ENCODE measurements at places on chromosomes 16 and 17.

GRCh38 chr16:87854907-87855683, 14.2 kb downstream of the SLC7A5 start:
- DNase-seq = no peak

GRCh38 chr17:38797828-38798227, 1.5 kb downstream of the PIP4K2B start:
- no peak for DNase-seq

- no peak for DNase-seq
Measured at GRCh38 chr17:51200295-51200694, 34.1 kb downstream of the NME2 start.

DNA sequence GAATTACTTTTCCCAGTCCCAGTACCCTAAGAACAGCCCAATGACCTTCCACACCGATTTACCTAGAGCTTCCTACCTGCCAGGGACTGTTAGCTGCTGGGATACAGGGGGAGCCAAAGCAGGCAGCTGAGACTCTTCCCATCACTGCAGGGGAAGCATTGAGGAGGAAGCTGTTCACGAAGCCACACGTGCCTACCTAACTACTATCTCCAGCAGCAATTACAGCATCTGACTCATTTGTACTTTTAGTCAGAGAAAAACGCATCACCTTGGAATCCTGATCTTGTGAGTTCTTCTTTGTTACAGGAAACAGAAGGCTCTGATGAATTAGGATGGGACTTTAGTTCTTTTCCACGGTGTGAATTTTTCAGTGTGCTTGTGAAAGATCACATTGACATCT, 113.7 kb upstream of the DHX40 start:
- DNase-seq = no peak

DNA sequence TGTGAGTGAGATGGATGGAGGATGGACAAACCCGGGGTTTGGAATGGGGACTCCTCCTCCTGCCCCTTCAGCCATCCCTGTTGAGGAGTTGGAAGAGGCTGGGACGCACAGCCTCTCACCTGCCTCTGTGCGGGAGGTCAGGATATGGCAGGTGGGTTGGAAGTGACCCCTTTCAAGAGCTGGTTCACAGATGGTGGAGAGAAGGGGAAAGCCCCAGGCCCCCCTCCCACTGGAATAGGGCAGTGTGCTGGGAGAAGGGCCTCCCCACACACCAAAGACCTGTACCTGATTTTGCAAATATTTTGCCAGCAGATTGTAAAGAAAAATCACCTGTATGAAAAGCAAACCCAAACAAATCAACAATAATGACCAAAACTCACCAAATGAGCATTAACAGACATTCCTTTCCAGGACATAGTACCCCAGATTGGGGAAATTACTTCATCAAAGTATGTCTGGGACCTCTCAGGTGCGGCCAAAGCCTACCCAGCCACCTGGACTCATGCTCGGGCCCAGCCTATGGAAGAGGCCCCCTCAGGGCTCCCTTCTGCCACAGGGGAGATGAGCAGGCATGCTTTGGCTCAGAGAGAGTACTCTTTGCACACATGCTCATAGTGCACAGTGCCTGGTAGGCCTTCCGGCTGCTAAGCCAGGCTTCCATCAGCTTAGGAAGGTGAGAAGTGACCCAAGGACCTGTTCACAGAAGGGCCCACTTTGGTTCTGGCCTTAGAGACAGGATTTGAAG, 7.8 kb downstream of the SLC47A2 start:
- no peak for DNase-seq

DNA sequence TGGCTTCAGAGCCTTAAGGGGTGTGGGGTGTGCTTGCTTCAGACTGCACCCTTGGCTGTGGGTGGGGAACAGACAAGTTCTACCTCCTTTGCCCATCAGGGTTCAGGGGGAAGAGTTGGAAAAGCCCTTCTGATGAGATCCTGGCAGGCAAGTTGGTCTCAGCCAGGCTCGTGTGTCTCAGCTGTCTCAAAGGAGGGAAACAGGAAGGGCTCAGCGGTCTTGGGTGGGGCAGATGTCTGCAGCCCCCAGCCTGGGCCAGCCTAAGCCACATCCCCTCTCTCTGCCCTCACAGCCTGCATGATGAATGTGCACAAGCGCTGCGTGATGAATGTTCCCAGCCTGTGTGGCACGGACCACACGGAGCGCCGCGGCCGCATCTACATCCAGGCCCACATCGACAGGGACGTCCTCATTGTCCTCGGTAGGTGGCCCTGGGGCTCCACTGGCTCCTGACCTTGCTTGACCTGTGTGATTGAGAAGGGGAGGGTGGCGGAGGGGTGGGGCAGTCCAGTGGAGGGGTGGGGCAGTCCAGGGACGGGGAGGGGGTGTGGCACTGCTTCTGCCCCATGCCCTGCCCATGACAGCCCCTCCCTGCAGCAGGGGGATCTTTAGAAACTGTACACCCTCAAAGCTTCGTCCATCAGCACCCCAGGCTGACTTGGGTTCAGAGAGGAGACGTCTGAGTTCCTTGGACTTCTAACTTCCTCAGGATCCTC, 199.5 kb downstream of the PRKCB start:
- DNase-seq = no peak

GRCh38 chr16:48277158-48277557, 29.8 kb upstream of the ABCC11 start:
- DNase-seq = no peak

GRCh38 chr17:67124450-67125148, 80.2 kb downstream of the CACNG1 start:
- no peak for DNase-seq

- no peak for DNase-seq
Measured at GRCh38 chr17:33258296-33258695, 34.8 kb downstream of the ASIC2 start.

DNA sequence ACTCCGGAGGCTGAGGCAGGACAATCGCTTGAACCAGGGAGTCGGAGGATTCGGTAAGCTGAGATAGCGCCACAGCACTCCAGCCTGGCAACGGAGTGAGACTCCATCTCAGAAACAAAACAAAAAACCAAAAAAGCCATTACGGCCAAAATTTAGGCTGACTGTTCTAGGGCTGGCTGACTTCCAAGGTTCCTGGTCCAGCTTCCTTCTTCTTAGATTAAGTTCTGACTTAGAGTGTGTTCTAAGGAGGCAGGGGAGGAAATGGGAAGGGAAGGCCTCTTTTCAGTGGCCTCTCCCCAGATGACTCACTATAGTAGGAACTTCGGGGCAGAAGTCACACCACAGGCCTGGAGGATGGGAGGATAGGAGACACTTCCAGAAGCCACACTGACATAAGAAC, 27.7 kb upstream of the CLEC18B start:
- no peak for DNase-seq

DNA sequence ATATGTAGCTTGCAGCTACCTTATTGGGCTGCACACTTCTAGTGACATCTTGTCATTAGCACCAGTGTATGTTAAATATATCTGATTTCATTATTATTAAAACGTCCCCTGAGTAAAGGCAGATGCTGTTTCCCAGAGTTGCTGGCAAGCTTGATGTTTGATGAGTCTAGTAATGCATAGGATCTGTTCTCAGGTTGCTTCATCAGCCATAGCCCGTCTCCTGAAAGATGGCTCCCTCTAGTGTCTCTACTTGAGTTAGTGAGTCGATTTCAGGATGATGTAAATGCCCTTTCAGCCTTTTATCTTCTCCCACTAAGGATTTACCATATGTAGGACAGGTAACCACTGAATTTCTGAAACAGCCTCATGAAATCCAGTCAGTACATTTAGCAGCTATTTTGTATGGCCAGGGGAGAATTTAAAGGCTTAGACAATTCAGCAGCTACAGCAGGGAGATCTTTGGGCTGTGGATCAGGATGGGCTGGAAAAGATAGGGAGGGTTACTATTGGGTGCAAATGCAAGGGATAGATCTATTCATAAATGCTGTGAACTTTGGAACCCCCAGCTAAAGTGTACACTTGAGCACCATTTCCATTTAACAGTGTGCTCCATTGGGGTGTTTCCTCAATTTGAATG, 376.3 kb downstream of the CNTNAP4 start:
- no peak for DNase-seq

- no peak for DNase-seq
Measured at GRCh38 chr17:50947782-50948543, 81.8 kb upstream of the TOB1 start.

GRCh38 chr17:45061606-45062205, 589 bp downstream of the NMT1 start:
- DNase-seq = no peak

- DNase-seq = no peak
Measured at GRCh38 chr17:65261152-65261551, 124.0 kb downstream of the RGS9 start.

DNA sequence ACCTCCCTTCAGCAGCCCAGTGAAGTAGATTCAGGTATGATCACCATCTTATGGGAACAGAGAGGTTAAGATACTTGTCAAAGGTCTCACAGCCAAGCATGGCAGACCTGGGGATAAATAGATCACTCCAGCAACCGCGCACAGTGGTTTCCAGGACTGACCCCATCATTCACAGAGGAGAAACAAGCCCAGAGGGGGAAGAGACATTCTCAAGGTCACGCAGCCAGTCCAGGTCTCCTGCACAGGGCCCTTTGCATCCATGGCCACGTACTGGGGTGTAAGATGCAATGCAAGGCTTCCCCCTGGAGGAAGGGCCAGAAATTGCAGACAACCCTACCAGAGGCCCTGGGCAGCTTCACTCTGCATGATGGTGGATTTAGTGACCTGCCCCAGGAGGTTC, 19.9 kb downstream of the TLE7 start:
- DNase-seq = no peak

DNA sequence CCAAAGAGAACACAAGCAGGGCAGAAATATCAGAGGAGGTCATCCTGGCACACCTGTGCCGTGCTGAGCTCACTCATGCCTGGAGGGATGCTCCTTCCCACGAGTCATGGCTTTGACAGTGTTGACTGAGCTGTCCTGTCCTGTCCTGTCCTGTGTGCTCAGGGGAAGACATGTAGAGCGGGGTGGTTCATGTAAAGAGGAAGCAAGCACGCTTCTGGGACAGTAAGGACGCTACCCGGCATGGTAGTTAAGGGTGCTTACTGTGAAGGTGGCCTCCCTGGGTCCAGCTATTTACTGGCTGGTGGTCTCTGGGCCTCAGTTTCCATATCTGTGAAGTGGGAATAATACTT, 398 bp downstream of the LGALS9 start:
- no peak for DNase-seq

DNA sequence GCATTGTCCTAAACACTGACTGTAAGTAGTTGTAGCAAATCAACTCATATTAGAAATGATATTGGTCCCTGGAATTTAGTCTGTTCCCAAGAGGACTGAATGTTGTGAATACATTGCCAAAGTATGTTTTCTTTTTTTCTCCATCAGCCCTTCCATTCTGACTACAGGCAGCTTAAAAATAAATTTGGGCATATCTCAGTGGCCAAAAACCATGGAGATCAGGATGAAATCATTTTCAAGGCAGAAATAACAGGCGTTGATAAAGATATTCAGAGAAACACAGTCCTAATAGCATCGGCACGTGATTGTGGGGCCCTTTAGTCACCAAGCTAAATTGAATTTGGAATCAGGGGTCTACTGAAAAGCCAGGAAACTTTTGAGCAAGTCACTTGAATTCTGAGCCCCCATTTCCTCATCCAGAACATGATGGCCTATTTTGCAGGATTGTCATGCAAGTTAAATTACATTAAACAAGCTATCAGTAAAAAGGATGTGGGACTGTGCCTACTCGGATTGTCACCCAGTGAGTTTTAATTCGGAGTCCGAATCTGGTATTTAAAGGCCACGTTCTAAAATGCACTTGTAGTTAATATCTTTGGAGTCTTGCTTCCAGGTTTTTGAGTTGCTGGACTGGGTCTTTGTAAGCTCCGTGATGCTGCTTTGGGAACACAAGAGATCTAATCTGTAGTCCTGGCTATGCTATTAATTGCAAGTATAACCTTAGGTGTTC, 17.1 kb downstream of the HLF start:
- DNase-seq = no peak

DNA sequence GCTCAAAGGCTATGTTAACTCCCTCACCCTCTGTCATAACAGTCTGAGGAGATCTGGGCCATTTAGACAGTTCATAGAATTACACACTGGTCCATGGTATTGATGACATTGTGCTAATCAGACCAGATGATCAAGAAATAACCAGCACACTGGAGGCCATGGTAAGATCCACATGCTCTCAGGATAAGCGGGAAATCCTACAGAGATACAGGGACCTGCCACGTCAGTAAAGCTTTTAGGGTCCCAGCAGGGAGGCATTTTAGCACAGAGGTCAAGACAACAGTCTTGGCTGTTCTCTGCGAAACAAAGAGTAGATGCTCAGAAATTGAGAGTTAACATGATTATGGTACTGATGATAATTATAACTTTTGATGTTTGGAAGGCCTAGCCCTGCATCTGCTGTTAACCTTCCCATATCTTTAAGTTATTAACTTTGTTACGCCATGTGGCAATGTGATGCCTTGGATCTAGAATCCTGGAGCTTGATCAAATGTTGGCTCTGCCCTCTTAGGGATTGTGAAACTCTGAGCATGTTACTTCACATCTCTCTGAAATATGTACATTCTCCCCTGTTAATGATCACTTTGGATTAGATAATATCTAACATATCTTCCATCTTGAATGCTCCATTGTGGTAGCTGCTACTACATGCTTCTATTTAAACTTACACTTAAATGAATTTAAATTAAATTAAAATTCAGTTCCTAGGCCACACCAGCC, 172.0 kb upstream of the SOX9 start:
- no peak for DNase-seq

DNA sequence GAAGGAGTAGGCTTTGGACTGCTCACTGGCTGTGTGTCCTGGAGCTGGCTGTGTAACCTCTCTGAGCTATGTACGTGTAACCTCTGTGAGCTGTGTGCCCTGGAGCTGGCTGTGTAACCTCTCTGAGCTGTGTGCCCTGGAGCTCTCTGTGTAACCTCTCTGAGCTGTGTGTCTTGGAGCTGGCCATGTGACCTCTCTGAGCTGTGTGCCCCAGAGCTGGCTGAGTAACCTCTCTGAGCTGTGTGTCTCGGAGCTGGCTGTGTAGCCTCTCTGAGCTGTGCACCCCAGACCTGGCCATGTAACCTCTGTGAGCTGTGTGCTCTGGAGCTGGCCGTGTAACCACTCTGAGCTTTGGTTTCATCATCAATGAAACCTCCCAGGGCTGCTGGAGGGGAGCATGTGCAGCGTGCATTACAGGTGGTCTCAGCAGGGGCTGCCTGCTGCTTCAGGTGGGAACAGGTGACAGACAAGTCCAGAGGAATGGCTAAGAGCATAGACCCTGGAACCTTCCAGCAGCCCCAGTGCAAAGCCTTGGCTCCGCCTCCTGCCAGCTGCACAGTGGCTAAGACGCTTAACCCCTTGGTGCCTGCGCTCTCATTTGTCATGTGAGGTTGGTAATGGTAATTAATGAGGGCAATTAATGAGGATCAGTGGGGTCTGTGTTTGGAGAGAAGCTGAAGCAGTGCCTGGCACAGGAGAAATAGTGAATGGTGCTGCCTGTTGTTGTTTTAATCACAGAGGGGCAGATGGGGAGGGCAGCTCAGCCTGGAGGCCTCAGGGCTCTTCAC, 86.7 kb downstream of the KATNIP start:
- DNase-seq = no peak

DNA sequence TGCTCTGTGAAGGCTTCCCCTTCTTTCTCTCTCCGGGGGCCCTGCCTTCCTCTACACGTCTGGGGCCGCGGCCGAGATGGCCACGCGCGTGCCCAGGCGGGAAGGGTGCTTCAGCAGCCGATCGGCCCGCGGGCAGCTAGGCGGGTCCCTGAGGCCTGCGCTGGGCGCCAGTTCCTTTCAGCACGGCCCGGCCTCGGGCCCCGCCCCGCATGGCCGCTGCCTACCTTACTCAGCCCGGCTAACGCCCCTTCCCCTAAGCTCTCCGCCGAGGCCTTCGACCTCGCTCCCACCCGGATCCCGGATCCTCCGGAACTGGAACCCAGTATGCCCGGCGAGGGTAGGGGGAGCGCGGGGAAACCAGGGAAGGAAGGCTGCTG, 335 bp downstream of the TMEM11 start:
- DNase-seq = no peak

GRCh38 chr17:47231866-47232265, 21.8 kb upstream of the ITGB3 start:
- DNase-seq = no peak
